ENCODE measurements at places on chromosomes 1 and 21. TPM values are rescaled to one million over a fixed set of nuclear protein-coding genes. Genes with fewer than 3 reads are reported as not detected.

- no peak for DNase-seq
Measured at GRCh38 chr1:53580739-53581475, 121.7 kb downstream of the DMRTB1 start.

DNA sequence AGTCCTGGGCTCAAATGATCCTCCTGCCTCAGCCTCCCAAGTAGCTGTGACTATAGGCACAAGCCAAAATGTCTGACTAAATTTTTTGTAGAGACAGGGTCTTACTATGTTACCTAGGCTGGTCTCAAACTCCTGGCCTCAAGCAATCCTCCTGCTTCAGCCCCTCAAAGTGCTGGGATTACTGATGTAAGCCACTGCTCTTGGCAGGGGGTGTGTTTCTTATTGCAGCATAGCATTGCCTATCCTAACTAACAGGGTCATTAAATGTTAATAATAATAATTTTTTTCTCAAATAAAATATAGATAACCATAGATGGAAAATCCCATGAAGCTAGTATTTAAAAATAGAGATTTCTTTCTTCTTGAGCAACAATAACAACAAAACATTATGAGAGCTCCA lies 52.4 kb downstream of the EXO1 start:
- no peak for DNase-seq

- no peak for DNase-seq
Measured at GRCh38 chr1:234990874-234991801, 137.5 kb downstream of the TOMM20 start.

DNA sequence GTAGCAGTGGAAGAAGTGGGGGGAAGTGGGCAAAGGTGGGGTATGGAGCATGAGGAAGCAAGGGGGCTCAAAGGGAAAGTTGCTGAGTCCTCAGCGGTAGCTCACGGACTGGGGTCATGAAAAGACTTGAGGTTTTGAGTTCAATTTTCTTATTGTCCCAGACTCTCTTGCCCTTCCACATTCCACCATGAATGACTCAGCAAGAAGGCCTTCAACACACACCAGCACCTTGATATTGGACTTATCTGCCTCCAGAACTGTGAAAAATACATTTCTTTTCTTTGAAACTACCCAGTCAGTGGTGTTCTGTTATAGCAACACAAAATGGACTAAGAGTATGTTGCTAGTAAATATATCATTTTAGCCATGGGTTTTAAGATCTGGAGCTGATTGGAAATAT lies 17.3 kb upstream of the RHBDL2 start:
- DNase-seq: no peak

CD2 gene
- total RNA-seq: 12.5 TPM

Data from mucosa of gallbladder (tissue), 1 donor.